ENCODE measurements at places on chromosomes 1 and 21.

GRCh38 chr1:94755675-94756074, 64.5 kb upstream of the SLC44A3 start:
- no peak for DNase-seq

DNA sequence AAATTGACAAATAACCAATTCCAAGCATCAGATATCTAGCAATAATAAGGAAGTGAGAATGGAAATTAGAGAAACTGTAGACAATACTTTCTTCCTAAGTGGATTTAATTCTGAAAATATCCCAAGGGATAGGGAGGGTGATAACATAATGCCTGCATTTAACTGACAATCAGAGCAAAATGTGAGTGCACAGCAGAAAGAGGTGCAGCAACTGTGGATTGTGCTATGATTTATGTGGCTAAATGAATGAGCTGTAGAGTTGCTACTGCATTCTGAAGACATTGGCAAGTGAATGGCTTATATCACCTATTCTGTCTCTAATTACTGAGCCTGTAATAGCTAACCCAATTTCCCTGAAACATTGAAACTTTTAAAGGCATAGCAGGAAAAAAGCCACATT, 39.0 kb downstream of the OLFM3 start:
- no peak for DNase-seq

GRCh38 chr21:43369596-43370090, 57.3 kb downstream of the SIK1 start:
- no peak for DNase-seq

DNA sequence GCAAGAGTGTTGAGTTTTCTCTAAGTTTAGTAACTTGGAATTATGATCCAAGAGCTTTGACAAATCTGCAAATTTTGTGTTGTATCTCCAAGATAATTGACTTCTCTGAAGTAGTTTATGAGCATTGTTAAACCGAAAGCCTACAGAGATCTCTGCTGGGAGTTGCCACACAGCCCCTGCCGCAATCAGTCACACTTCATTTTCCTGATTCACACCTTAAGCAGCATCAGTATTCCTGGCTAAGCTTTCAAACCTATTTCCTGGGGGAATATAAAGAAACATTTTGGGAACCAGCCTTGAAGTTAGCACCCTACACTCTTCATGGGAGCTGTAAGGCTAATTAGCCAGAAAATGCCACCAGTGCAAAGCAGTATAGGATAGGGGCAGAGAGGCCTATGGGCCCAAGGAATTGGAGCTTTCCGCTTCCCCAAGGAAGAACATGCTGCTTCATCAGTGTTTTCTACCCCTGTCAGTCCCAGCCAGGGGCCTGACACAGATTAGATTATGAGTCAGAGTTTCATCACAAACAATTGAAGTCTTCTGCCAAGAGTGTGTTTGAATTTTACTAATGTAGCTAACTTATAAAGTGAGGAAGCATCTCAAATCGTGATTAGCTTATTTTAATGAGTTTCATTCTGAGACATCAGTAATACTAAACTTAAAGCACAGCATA, 23.2 kb upstream of the CACYBP start:
- no peak for DNase-seq

- DNase-seq, result no peak
Observed at GRCh38 chr21:31945546-31945945, 72.7 kb downstream of the HUNK start.

GRCh38 chr21:17611414-17612022, 1.2 kb downstream of the BTG3 start:
- DNase-seq, result no peak

- peak; percentile 83 for DNase-seq
Observed at GRCh38 chr1:155000411-155000725, 2.2 kb upstream of the ZBTB7B start.

DNA sequence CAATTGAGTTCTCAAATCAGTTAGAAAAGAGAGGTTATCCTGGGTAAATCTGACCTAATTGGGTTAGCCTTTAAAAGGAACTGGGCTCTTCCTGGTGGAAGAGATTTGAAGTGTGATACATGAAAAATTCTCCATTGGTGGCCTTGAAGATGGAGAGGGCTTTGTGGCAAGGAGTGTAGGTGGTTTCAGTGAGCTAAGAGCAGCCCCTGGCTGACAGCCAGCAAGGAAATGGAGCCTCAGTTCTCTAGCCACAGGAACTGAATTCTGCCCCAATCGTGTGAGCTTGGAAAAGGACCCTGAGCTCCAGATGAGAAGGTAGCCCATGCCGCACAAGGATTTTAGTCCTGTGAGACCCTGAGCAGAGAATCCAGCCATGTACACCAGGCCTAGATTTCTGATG, 12.7 kb upstream of the HYI start:
- DNase-seq, result no peak

DNA sequence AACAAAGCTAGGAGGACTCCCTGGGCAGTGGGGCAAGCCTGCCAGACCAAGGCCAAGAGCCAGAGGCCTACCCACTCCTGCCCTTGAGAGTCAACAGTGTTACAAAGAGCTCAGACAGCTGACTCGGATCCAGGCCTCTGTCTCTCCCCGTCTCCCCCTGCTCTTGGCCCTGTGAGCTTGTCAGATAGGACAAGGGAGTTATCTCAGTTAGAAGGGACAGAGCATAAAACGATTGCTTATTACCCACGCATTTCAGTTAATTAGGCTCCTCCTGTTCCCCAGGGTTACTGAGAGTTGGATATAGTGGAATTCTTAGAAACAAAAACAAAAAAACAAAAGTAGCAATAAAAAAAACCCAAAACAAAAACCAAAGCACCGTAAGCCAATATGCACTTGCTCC, 1.3 kb downstream of the SLC41A1 start:
- no peak for DNase-seq

GRCh38 chr1:168972887-168973286, 133.6 kb upstream of the ATP1B1 start:
- DNase-seq, result peak; percentile 24

DNA sequence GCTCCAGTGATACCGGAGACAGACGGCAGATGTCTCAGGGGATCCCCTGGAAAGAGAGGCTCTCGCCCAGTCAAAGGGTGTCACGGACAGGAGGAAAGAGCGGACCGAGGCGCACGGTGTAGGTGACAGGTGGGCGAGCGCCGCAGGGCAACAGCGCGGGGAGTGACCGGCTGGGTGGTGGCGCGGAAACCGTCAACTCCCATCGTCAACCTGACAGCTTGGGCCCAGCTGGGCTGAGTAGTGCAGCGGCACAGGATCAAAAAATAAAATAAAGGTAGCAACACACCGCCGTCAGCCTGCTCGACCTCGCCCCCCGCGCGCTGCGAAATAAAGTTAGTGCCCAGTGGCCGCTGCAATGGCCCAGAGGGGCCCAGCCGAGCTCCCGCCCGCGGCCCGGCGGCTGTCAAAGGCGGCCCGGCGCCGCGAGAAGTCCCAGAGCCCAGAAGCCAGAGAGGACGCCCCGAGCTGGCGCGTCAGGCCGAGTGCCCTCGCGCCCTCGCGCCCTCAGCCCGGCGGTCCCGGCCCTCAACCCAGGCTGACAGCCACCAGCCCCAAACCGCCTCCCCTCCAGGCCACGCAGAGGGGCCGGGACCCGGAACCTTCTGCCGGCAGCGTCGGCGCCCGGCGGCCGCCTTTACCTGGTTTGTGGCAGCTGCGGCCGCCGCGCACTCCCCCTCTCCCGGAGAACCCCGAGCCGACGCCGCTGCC, at the start of gene LYST:
TSS of gene LYST (minus strand) at position 702 of the 708 bp plus-strand sequence. CDS start 36,489 bp downstream, outside the sequence.
- DNase-seq, result peak; percentile 16
